Left renal cortex interstitium (tissue), 4 donors: ENCODE measurements at places on chromosomes 6 and 20. TPM values are rescaled to one million over a fixed set of nuclear protein-coding genes. Genes with fewer than 3 reads are reported as not detected.

DNA sequence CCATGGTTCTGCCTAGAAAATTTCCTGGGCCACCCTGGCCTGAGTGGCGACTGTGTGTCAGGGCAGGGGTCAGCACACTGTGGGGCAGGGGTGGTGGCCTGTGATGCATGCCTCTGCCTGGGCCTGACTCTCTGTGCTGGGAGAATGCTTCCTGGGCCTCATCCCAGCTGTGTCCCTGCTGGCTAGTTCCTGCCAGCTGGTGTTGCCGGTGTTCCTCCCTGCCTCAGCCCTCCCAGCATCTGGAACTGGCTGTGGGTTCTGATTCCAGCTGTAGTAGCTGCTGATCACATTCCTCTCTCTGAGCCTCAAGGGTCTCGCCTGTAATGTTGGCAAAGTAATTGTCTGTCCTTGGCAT, 101.5 kb downstream of the SYCP2 start:
- no peak for DNase-seq

- DNase-seq = no peak
Measured at GRCh38 chr6:20660534-20660933, 126.3 kb downstream of the CDKAL1 start.

DNA sequence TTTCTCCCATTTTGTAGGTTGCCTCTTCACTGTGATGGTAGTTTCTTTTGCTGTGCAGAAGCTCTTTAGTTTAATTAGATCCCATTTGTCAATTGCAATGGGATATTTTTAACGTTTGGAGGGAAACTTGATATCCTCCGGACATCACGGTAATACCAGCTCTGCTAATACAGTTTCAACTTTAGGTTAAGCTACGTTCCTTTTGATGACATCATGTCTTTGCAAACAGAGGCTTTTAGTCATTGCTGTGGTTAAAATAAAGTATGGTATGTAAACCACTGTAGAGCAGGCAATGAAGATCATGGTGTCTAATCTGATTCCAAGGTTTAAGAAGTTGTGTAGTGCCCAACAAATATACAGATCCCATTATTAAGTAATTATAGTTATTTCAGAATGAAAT, 168.0 kb upstream of the CHD6 start:
- DNase-seq = no peak

DNA sequence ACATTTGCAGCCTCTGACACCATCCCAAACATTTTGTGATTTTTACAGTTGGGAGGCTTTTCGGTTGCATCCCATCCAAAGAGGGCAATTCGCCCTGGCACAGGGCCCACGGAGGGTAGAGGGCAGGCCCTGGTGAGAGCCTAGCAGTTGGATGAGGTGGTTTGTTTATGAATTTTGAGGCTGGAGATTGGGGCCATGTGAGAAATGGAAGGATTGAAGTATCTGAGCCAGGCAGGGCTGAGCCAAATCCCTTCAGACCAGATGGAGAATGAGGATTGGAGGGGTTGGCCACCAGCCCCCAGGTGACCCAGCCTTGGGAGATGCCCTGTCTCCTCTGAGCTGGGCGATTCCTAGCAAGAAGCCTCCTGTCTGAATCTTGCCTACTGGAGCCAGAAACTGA, 52.6 kb upstream of the CCDC167 start:
- DNase-seq = no peak

DNA sequence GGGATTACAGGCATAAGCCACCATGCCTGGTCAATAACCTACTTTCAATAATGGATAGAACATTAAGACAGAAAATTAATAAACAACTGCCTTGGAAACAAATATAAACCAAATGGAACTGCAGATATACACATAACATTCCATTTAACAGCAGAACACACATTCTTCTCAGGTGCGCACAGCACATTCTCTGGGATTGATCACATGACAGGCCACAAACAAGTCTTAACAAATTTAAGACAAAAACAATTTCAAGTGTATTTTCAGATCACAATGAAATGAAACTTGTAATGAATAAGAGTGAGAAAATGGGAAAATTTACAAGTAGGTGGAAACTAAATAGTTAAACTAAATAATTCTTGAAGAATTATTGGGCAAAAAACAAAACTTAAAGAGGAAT, 167.9 kb downstream of the TBX18 start:
- DNase-seq = no peak

DNA sequence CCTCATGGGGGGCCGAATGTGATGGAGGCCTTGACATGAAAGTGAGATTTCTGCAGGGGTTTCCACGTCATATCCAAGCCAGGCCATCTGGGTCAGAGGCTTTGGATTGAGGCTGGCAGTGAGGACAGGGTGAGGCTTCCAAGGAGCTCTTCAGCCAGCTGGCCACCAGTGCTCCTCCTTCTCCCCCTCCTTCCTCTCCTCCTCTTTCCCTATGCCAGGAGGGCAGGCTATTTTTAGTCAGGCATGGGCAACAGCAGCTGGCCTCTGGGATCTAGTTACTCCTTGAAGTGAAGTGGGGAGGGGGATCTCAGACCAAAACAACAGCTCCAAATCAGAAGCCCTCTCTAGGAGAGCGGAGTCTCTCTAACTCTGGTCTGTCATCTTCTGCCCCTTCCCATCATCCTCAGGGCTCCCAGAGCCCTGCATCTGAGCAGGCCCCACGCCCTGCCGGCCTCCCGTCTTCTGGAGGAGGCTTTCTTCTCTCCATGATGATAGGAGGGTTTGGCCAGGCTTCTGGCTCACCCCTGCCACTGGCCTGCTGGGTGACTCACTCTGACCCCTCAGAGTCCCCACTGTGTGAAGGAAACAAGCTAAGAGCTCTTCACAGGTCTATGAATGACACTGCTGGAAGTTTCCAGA, 612 bp downstream of the TNNC2 start:
- DNase-seq = no peak

GRCh38 chr6:12785301-12785700, 68.7 kb downstream of the PHACTR1 start:
- no peak for DNase-seq

- no peak for DNase-seq
Measured at GRCh38 chr6:168841609-168842278, 400.8 kb downstream of the SMOC2 start.

DNA sequence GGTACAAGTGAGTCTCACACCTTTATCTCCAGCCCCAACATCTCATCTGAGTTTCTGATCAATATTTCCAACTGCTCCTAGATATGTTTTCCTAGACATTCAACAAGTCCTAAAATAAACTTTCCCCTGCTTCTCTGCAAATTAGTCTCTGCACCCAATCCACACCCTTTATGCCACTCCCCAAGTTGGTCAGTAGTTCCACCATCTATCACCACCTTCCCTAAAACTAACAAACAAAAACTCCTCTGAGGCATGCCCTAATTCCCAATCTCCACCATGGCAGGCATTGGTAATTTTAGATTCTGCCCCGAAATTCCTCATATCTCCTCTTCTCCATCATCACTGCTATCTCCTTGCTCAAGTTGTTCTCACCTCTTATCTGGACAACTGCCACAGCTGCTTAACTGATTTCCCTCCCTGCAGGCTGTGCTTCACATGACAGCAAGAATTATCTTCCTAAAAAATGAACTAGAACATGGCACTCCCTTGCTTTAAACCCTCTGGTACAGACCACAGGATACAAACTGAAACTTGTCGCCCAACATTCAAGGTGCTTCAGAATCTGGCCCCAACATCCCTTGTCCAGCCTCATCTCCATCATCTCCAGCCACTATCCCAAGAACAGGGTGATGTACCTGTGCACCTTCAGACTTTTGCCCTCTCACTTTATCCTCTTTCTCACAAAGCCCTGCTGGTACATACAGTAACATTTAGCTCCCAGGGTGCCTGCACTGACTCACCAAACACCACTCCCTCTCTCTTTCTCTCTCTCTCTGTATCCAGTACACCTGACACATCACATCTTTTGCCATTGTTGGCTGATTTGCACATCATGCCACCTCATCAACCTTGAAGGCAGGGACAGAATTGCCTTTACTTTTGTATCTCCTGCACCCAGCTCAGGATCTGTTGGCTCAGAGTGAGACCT, 55.5 kb downstream of the ZHX3 start:
- DNase-seq = no peak

- no peak for DNase-seq
Measured at GRCh38 chr6:152746172-152746553, 4.4 kb upstream of the VIP start.

DNA sequence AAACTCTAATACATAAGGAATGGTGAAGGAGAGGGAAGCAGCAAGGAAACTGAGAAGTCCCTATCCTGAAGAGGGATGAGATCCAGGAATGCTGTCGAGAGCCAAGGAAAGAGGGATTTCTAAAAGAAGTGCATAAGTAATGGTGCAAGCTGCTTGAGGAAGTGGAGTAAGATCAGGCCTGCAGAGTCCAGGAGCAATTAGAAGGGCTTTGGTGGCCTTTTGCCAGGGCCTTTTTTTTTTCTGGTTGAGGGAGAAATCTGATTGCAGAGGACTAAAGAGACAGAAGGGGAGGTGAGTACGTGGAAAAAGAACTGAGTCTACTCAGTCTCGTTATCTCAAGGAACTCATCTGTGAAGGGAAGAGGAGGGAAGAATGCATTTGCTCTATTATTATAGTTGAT, 396.2 kb downstream of the UTRN start:
- no peak for DNase-seq

DNA sequence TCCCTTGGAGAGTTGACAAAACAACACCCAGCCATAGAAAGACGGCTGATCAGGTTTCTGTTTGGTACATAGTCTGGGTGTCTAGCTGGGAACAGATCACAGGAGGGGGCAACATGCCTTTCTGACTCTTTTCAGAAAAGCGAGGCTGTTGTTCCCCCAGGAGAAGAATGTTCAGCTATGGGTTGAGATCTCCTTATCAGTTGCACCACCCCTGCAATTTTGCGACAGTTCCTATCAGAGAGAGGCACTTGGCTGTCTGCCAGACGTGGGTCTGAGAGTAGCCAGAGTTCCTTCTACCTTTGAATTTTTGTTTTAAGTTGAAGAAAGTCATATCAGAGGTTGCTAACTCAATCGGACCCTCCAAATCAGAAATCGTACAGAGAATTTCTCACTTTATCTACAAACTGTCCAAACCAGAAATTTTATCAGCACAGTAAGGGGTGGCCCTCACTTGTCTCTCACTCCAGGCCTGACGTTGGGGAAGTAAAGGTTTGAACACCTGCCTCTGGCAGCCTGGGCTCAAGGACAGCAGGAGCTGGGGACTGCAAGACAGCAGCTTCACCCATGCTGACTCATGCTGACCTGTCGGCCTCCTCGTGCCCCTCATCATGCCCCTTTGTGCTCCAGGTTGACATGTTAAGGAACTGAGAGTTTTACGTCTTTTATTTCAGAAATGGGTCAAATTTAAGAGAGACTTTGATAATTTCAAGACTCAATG, 42.3 kb downstream of the TMC2 start:
- DNase-seq = no peak

DNA sequence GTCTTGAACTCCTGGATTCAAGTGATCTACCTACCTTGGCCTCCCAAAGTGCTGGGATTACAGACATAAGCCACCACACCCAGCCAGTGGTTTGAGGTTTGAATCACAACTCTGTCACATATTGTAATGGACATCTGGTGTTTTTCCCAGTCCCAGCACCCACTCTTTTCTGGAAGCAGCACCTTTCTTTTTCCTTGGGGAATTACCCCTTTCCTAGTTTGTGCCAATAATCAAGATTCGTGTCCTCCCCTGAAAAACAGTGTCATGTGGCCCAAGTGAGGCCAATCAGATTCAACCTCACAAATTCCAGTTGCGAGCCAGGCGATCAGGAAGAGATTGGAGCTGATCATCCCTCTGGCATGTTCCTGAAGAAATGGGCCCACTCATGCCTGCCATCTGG, 71.7 kb upstream of the SGK1 start:
- DNase-seq = no peak

- no peak for DNase-seq
Measured at GRCh38 chr6:116287689-116288282, 8.1 kb upstream of the TSPYL1 start.

- DNase-seq = no peak
Measured at GRCh38 chr6:5089481-5090438, 4.6 kb downstream of the PPP1R3G start.

DNA sequence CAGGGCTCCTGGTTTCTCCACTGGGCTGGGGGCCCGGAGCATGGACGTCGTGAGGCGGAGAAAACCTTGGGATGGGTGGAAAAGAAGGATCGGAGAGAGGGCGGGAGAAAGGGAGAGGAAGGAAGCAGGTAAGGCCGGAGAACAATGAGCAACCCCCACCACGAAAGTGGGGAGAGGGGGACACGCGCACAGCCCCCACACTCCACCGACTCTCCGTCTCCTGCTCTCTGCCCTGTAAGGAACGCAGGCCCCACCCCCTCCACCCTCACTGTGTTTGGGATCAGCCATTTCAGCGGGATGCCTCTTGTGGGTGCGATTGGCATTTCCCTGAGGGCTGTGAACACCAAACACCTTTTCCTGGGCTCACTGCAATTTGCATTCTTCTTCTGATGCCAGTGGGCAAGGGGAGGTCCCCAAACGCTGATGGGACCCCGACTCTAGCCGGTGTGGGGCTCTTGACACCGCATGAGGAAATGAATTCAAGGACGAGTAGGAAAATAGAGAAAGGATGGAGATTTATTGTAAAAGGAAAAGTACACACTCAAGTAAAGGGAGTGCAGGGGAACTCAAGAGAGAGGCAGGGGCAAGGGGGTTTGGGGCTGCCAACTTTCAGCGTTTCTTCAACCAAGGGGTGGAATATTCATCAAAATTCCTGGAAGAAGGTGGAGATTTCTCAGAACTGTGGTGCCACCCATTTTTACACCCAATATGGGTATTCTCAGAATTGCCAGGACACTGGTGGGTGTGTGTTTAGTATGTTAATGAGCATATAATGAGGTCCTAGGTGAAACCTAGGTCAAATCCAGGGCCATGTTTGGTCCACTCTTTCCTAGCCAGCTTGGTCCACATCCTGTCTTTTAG, 13.1 kb upstream of the RAET1L start:
- DNase-seq = no peak

SPATA2 gene
- polyA plus RNA-seq = 12.1 TPM

FOXS1 gene
- 8.7 TPM for polyA plus RNA-seq

SOBP gene
- 14.1 TPM for polyA plus RNA-seq

C6orf118 gene
- polyA plus RNA-seq = 3.4 TPM

PTK6 gene
- 1.2 TPM for polyA plus RNA-seq

VWA7 gene
- polyA plus RNA-seq = 10.7 TPM
